ENCODE measurements at places on chromosomes 1 and 21. TPM values are rescaled to one million over a fixed set of nuclear protein-coding genes. Genes with fewer than 3 reads are reported as not detected.
A peak's percentile ranks its signal among the peaks of the same experiment; 100 is the strongest.

The CDA gene
- 23.6 TPM for total RNA-seq

- DNase-seq: no peak
These were observed 7.0 kb upstream of the TRIM45 start for GRCh38 chr1:117128323-117129079.

The RXFP4 gene
- total RNA-seq: not detected

The DNASE2B gene
- not detected for total RNA-seq

The TNFRSF14 gene
- total RNA-seq: 11.4 TPM

The TTLL7 gene
- 6.3 TPM for total RNA-seq

DNA sequence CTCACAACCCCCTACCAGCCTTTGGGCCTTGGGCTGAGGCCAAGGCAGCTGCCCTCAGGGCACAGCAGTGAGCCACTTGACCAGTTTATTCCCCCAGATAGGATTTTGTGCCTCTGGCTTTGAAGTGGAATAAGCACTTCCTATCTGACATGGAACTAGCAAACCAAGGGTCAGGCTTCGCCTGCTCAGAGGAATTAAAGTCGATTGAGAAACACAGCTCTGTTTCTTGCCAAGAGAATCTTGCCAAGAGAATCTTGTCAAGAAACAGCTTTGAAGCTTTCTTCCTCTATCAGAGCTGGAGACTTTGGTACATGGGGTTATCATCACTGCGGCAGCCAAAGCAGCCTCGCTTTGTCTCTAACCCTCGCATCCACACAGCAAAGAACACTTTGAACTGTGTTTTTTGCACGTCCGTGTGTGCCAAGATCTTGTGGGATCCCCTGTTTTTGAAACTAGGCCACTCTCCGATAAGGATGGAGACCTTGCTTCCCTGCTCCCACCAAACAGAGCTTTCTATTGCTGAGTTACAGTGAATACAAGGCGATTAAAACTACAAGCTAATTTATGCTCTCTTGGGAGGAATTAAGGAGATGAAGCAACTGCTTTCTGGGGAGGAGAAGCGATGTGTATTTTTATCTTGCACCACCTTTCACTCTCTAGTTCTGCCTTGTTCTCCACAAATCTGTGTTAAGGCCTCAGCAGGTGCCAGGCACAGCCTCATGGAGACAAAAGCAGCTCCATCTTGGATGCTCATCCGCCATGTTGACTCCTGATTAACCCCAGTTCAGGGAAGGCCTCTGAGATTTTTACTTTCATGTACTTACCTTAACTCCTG is 67.3 kb downstream of the RHOU start:
- DNase-seq: no peak

The FAM163A gene
- not detected for total RNA-seq

DNA sequence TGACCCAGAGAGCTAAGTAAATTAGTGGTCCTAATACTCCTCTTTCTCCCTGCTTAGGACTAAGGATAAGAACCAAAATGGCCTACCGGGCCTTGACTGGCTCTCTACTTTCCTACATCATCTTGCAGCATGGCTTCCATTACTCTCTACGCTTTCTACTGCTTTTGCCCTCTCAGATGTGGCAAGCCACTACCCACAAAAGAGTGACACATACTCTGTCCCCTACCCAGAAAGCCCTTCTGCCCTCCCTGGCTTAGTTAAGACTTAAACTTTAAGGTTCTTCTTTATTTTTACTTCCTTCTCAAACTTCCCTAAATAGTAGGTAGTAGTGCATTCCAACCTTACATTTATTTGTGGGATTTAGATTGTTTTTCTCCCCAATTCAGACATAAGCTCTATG is 228.1 kb downstream of the TPR start:
- no peak for DNase-seq

The PLD5 gene
- 7.3 TPM for total RNA-seq

DNA sequence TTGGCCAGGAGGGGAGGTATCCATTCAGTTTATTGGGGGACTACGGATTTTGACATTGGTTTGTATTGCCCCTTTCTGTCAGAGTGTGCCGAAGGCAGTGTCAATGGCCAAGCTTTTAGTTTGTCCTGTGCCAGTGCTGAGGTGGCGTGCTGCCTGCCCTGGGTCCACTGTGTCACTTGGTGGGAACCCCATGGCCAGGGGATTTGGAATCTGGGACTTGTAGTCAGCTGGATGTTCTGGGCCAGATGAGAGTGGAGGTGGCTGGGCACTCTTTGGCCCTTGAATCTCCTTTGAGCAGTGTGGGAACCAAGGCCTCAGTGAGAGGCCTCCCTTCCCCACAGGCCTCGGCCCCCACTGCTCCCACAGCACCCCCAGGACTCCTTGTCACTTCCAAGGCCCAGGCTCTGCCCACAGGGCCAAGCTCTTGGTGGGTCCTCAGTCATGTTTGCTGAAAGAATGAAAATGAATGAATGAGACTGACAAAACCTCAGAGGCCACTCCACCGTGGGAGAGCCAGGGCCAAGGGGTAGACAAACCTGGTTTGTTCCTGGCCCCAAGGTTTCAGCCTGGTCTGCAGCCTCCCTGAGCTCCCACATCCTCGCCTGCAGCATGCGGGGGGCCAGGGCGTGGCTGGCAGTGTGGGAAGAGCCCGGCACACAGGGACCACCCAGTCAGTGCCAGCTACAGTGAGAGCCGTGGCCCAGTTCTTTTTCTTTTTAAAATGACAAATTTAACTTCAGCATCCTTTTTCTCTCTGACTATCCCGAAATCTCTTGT is 412.2 kb downstream of the MATN1 start:
- DNase-seq: no peak

DNA sequence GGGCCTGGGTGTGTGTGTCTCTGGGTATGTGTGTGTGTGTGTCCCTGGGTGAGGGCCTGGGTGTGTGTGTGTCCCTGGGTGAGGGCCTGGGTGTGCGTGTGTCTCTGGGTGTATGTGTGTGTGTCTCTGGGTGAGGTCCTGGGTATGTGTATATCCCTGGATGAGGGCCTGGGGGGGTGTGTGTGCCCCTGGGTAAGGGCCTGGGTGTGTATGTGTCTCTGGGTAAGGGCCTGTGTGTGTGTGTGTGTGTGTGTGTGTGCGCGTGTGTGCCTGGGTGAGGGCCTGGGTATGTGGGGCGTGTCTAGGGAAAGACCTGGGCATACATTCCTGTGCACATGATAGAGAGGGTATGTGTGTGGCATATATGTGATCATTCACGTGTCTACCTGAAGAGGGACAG is 155.1 kb upstream of the ZC3H12A start:
- DNase-seq: no peak

GRCh38 chr1:214220891-214221290 is 60.1 kb upstream of the SMYD2 start:
- no peak for DNase-seq

The COP1 gene
- 46.7 TPM for total RNA-seq

The FBLIM1 gene
- total RNA-seq: 127 TPM

DNA sequence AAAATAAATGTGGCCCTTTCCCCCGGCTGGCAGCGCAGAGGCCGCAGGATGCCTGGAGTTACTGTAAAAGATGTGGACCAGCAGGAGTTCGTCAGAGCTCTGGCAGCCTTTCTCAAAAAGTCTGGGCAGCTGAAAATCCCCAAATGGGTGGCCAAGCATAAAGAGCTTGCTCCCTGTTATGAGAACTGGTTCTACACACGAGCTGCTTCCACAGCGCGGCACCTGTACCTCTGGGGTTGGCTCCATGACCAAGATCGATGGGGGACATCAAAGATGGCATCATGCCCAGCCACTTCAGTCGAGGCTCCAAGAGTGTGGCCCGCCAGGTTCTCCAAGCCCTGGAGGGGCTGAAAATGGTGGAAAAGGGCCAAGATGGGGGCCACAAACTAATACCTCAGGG is 95.9 kb downstream of the LRIG2 start:
- DNase-seq: no peak

DNA sequence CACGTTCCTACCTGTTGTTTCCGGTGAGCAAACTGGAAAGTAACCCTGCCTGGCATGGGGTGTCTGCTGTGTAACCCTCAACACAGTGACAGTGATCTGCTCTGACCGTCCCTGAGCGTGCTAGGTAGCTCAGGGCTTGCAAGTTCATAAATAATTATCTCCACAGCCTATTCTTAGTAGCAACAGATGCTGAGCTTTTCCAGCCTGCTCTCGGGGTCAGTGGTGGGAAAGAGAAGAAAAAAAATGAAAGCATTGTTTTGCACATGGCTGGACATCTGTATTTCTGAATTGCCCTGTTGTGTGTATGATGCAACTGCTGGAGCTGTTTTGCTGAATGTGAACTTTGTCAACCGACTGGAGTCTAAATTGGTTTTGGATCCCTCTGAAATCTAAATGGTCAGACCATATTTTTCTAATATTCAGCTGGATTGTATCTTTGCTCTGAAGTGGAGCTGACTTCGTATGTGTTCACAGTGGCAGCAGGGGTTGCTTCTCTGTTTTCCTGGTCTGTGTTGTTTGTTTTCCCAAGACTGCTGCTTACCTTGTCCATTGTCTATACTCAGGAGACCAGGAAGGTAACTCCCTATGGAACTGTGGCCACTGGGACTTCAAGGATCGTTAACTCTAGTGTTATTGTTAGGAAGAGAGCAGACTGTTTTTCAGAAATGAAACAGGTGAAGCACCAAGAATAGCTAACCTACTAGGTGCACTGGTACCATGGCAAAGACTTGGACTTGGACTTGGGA is 27.0 kb downstream of the TGFB2 start:
- no peak for DNase-seq

- DNase-seq: no peak
These were observed 4.1 kb upstream of the PTPN7 start for GRCh38 chr1:202164271-202165037.

DNA sequence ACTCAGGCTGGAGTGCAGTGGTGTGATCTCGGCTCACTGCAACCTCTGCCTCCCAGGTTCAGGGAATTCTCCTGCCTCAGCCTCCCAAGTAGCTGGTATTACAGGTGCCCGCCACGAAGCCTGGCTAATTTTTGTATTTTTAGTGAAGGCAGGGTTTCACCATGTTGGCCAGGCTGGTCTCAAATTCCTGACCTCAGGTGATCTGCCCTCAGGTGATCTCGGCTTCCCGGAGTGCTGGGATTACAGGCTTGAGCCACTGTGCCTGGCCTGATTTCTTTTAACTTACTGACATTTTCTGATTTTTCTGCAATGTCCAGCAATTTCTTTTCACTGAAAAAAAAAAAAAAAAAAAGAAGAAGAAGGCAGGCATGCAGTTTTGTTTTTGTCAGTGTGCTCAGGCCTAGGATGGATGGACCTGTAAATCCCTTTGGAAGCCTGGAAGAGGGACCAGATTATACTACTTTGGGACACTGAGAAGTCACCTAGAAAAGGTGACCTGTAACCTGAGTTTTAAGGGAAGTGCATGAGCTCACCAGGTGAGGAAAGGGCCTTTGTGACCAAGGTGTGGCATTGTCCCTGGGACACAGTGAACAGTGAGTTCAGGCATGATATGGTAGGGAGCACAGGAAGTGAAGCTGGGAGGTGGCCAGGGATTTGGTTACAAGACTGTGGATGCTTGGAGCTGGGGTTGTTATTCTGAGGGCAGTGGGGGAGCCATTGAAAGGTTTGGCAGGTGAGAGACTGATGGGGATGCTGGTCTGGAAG is 2.7 kb upstream of the TMEM61 start:
- DNase-seq: no peak

DNA sequence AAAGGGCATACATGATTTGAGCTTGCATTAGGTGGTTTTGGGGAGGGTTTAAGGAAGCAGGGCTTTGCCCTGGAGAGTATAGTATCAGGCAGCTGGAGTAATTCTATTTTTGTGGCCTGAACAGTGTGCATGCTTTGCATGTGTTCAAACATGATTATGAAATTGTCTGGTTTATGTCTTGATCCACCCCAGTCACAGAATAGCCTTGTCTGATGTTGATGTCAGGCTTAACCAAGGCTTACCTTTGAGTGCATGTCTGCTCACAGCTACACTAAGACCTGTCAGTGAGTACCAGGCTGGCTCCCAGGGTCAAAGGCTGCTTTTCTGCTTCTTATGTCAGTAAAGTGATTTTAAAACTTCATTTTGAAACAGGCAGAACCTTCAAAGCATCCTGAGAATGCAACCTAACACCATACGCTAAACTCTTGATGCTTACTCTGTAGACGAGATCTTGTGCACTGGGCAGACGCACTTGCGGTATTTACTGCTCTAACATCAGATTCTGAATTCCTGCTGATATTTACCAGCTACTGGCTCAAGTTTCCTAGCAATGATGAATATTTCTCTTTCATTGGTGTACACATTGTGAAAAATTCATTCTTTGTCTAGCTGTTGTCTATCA is 78.9 kb downstream of the MAP3K21 start:
- no peak for DNase-seq

GRCh38 chr1:22489278-22489677 is 37.6 kb downstream of the ZBTB40 start:
- no peak for DNase-seq

DNA sequence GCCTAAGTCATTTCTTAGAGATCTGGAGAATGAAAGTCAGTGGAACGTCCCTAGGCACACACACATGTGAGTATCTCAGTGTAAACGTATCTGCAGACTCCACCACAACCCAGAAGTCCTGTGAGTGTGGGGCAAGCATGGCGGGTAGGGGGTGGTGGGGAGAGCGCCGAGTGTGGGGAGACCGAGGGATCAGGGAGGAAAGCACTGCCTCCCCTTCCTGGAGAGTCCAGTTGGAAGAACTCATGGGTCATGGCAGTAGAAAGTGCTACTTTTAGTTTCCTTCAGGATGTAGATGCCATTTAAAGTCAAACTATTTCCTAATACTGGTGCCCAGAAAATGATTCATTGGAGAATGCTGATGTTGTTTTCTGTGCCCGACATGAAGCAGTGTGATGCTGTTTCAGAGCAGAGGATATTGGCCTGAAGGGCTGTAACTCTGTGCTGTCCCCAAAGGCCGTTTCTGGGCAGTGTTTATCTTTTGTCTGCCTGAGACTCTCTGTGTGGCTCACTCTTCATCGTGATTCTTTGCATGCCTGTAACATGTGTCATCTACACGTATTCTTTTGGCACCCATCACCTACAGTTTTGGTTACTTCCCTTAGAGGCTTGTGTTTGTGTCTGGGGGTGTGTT is 45.7 kb upstream of the TSPAN2 start:
- DNase-seq: peak; percentile 95

GRCh38 chr1:228828151-228828550 is 92.9 kb downstream of the RHOU start:
- DNase-seq: no peak

- no peak for DNase-seq
These were observed 99.5 kb downstream of the TGFB2 start for GRCh38 chr1:218444588-218444987.

DNA sequence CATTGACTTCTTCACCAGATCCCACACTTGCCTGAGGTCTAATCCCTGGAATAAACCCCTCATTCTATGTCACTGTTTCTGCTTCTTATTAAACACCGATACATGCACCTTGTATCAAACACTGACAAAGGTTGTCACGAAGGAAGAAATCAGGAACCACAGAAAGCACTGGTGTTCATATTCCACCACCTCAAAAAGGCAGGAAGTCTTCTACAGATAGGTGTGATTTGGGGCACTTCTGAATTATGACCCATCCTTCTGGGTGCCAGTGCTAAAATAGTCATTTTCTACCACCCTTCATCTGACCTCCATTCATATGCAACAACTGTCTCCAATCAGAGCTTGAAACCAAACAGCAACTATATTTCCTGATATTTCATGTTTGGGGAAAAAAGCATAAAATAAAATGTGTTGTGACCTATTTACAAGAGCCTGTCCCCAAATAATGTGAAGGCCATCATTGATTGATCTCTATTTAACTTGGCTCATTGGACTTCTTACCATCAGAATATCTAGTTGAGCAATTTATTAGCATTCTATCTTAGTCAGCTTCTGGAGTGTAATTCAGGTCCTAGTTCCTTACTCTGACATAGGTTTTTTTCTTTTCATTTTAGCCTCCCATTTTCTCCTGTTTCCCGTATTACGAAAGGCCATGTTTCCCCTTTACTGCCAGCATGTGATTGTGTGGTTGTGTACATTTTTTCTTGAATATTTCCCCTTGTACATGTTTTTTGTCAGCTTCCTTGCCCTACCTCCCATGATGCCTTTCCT is 43.1 kb downstream of the DUSP10 start:
- DNase-seq: no peak

- no peak for DNase-seq
These were observed 24.5 kb downstream of the ADARB1 start for GRCh38 chr21:45098867-45099266.
